ENCODE measurements at places on chromosomes 12 and 14.

GRCh38 chr12:57627501-57628279, 5.3 kb downstream of the B4GALNT1 start:
- DNase-seq = no peak

DNA sequence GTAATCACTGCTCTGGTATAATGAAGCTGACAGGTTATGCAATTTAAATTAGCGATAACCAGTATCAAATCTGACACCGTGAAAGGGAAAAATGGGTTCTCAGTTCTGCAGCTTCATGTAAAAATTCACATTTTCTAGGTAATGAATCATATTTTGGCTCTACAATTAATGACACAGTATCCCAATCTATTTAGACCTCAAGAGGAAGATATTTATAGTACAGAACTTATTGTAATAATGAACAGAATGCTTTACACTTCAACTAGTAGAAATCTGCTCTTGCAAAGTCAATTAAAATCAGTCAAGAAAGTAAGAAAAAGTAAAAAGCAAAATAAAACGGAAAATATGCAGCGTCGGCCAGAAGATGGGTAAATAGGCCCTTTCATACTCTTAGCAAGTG, 24.3 kb downstream of the SEL1L start:
- DNase-seq = no peak

- peak; percentile 3 for DNase-seq
These were observed 447 bp upstream of the NUBPL start for GRCh38 chr14:31560759-31561154.

GRCh38 chr14:82046512-82047226, 513.0 kb upstream of the SEL1L start:
- DNase-seq = no peak

GRCh38 chr12:82688035-82688501, 1.4 kb downstream of the TMTC2 start:
- DNase-seq = peak; percentile 19

DNA sequence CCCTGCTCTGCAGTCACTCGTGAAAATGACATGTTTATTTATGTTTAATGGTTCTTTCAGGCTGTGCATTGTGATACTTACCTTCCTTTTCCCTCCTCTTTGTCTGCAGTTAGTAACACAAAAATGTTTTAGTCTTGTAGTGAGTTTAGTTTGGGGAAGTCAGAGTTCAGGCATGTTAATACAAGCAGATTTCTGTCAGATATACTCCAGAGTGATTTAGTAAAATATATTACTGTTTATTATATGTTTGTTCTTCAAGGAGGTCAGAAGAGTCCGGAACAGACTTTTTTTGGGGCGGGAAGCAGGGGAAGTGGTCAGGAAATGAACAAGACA, 28.7 kb downstream of the MSRB3 start:
- DNase-seq = no peak

DNA sequence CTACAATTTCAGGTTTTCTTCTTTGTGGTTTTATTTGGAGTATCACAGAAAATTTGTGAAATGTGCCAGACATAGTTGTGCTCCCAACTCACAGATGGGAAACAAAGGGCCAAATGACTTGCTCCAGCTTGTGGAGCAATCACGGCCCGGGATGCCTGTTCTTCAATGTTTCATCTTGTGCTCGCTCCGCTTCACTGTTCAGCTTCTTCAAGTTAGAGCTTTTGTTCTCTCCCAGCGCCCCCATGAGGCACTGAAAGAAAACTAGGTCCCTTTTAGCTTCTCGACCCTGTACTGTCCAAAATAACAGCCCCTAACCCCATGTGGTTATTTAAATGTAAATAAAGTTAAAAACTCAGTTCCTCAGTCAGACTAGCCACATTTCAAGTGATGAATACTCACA, 187.9 kb upstream of the STXBP6 start:
- no peak for DNase-seq

DNA sequence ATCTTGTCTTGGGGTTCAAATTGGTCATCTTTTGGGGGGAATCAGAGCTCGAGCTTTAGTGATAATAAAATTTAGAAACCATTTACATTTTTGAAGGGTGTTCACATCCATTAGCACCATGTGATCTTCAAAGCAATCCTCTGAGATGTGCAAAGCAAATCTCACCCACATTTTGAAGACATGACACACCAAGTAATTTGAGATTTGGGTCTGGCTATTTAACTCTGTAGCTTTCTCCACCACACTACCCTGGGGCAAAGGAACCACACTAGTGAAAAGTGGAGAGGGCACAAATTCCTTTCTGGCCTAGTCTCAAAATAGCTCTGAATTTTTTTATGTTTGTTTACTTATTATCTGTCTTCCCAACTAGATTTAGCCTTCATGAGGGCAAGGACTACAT, 46.6 kb upstream of the TMEM233 start:
- DNase-seq = no peak

GRCh38 chr12:41019461-41019860, 168.7 kb upstream of the PDZRN4 start:
- DNase-seq = no peak

DNA sequence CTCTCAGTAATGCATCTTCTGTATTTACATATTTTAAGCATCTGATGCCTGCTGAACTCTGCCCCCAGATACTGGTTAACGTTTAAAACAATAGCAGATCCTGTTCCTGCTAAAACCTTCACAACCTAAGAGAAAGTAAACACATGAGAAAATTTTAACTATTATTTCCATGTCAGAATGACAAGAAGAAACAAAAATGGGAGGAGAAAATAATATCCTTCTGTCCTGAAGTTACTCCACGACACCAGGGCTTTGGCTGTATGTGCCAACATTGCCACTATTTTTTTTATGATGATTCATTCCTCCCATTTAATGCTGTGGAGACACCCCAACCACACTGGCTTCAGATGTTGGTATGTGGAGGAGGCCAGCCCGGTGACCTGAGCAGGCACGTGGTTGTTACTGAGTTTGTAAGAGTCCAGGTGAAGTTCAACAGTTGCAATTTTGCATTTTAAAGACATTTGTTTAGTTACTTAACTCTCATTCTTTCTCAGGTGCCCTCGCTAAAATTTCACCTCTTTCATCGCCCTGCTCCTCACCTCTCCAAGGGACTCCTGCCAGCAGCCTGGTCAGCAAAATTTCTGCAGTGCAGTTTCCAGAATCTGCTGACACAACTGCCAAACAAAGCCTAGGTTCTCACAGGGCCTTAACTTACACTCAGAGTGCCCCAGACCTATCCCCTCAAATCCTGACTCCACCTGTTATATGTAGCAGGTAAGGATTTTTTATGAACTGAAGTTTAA, 65.5 kb upstream of the SLCO1C1 start:
- no peak for DNase-seq

GRCh38 chr14:27049701-27050100, 451.9 kb upstream of the NOVA1 start:
- DNase-seq = no peak

DNA sequence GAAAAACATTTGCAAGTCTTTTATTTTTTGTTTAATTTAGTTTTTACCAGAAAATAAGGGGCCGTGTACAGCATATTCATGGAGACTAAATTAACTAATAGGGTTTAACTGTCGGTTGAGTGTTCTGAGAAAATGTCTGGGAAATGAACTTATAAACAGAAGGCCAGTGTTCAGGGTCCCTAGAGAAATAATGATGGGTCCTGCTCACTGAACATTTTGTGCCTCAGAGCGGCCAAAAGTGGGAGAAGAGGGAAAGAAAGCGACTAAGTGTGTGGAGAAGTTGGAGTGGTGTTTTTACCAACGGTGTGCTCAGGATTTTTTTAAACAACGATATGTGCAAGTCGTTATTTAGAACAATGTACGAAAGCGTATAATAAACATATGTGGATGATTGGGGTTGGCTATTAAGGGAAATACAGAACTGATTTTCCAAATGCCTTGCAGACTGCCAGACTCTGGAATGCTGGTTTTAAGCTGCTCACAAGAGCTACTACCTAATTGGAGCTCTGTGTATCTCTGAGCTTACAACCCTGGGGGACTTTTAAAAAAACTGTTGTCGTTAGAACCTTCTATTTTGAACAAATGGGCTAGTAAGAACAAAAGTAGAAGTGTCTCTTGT, 166.7 kb downstream of the SLC38A4 start:
- DNase-seq = no peak

GRCh38 chr12:132841151-132841550, 12.5 kb upstream of the GOLGA3 start:
- no peak for DNase-seq

- DNase-seq = no peak
These were observed 35.9 kb upstream of the PWP1 start for GRCh38 chr12:107649661-107650061.

DNA sequence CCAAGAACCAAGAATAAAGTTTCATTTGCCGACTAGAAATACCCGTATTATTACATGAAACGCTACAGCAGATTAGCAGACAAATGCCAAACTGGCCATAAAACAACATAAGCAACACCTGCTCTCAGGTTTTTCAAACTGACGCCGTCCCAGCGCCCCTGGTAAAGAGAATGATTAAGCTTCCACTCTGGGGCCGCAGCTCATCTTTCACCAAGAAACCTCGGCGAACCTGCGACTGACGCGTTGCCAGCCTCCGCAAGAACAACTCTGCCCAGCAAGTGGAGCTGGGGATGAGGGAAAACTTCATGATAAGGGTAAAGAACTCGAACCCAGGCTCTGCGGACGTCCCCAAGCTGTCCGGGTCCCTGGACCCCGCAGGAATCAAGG, 530 bp downstream of the ARL1 start:
- DNase-seq = peak; percentile 12

GRCh38 chr14:72479461-72479931, 414.4 kb downstream of the DPF3 start:
- DNase-seq = no peak

DNA sequence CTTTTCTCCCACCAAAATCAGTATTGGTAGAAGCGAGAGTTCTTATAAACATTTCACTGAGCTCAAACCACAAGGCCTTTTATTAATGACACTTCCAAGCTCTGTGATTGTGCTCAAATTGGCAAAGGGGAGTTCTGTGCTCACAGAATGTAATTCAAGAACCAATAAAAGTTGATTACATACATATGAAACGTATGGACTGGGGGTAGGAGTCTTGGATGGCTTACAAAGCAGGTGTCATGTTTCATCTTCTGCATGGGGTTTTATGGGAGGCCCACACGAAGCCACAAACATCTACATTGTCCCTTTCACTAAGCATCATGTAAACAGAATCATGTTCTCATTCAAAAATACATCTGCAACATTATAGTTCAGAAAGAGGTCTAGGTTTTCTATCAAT, 828.3 kb downstream of the VRK1 start:
- no peak for DNase-seq

GRCh38 chr12:123096741-123097140, 54.1 kb downstream of the PITPNM2 start:
- DNase-seq = no peak

DNA sequence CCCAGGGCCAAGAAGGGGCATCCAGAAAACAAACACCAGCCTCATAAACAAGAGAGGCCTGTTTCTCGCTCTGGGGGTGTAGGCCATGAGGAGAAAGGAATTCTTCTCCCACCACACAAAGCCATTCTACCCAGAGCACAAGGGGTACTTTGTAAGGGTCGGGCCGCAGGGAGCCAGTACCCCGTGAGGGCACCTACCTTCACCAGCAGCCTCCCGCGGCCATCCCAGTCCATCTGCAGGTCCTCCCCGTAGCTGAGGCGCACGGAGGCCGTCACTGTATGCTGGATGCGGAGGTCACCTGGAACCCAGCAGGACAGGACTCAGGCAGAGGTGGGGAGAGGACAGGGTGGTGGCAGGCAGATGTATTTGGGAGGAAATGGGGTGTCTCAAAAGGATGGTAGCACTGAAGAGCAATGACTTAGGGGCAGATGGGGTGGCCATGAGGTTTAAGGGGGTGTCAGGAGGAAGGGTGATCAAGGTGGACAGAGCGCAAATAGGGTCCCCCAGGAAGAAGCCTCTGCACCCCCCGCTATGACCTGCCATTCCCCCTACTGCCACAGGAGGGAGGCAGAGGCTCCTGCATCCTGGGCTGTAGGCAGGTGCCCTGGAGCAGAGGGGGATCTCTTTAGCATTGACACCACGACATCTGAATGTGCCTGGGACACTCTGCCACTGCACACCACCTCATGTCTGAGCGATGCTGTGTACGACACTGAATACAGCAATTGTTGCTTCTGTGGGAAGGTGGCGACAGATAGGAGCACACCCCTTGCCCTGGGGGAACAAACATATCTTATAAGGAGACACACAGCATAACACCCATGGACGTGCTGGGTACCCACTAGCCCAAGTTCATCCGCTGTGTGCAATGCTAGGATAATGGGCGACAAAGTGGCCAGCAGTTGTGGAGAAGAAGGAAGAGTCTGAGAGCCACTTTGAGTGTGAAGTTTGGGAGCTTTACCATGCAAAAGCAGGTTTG, 61.4 kb downstream of the VWF start:
- peak; percentile 36 for DNase-seq

DNA sequence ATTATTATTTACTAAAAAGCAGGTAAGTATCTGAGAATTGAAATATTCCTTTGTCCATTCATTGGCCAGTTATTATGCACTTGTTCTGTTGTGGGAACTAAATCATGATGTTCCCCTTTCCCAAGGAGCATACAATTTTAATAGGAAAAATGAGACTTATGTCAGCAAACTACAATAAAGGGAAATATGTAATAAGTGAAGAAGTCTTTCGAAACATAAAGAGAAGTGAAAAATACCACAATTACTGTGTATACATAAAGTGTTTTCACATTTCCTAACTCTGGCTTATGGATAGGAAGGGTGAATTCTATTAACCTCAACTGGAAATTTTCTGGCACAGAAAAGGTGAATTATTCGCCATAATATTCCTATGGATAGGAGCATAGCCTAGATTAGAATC, 78.4 kb upstream of the DNM1L start:
- DNase-seq = no peak

DNA sequence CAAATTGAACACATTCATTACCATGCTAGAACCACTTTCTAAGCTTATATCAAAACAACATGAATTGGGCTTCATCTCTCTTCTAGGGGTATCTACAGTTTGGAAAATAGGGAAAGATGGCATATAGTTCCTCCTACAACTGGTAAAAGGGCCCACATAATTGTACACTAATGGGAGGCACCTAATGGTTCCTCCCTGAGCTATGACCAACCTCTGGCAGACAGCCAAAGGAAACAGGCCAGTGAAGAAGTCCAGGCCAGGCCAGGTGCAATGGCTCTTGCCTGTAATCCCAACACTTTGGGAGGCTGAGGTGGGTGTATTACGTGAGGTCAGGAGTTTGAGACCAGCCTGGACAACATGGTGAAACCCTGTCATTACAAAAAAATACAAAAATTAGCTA, 23.2 kb upstream of the APOF start:
- DNase-seq = no peak

- no peak for DNase-seq
These were observed 134.0 kb downstream of the BCL11B start for GRCh38 chr14:99137913-99138571.

- DNase-seq = peak; percentile 83
These were observed 522 bp downstream of the TUBA1A start for GRCh38 chr12:49188201-49188915.

DNA sequence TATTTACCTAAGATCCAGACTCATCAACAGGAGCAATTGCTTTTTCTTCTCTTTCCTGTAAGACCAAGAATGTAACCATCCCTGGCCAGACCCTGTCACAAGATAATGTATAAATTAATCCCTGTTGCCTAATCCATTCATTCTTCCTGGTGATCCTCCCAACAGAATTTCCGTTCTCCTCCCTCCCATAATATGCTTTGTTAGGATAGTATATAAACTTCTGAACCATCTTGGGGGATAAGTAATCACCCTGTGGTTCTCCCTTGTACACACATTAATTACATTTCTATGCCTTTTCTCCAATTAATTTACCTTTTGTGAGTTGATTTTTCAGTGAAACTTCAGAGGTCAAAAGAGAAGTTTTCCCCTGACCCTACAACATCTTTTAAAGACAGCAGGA, 76.2 kb upstream of the RASSF8 start:
- no peak for DNase-seq

All from CD4-positive, alpha-beta T cell treated with Interleukin-2 at 100 ng/mL for 4 hours (primary cell).